ENCODE measurements at places on chromosomes 7 and 10.

DNA sequence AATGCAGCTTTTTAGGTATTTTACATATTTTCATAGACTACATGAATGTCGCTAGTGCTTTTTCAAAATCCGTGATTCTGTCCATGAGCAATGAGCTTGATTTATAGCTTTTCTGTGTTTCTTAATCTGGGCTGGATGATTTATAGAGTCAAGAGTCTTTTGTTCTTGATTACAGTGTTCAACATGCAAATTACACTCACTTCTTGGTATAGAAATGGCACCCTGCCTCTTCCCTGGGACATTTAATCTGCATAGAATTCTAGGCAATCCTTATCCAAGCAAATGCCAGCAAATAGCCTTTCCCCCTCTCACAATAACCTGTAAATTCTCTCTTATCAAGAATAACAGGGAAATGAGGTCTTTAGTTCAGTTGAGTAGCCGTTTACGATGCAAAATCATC lies 246.2 kb upstream of the SEMA3C start:
- no peaks in the 10 kb centered on the region for H3K27me3 ChIP-seq
- H3K27ac ChIP-seq = no peak overlapping the region
- no peaks in the 10 kb centered on the region for H3K4me1 ChIP-seq

DNA sequence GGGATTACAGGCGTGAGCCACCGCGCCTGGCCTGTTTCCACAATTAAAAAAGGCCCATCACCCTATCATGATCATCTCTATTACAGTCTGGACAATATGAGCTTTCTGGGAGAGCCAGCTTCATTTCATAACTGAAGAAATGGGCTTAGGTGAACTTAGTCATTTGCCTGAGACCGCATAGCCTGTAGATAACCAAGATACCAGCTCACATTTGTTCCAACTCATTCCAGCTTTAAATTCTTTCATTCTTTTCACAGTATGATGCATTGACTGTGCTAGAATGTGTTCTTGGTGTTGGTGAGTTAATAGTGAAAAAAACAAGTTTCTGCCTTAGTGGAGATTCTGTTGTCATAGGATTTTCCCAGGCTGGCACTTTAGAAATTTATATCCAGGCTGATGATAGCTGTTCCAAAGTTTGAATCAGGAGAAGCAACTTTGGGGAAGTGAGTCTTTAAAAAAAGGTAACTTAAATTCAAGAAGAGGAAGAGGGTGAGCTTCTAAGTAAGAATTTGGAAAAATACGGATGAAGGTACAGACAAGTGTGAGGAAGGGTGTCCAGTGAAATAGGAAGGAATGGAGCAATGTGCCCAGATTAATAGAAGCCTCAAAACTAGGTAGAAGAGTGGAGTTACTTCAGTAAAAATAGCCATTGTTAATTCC lies 2.1 kb upstream of the H2AZ2 start:
- no peak for DNase-seq
- peak overlapping the region; percentile 91 for H3K4me3 ChIP-seq
- peak overlapping the region; percentile 97 for H3K27ac ChIP-seq
- peaks cover 46% of the 10 kb centered on the region for H3K4me1 ChIP-seq
- H3K36me3 ChIP-seq = peaks cover 15% of the 10 kb centered on the region

GRCh38 chr7:1569016-1569415 lies 816 bp downstream of the PSMG3 start:
- H3K4me3 ChIP-seq = peak overlapping the region; percentile 89
- no peaks in the 10 kb centered on the region for H3K27me3 ChIP-seq
- peak overlapping the region; percentile 88 for H3K27ac ChIP-seq
- DNase-seq = no peak

GRCh38 chr7:100865938-100866728 lies 1.1 kb upstream of the TRIP6 start:
- no peaks in the 10 kb centered on the region for H3K27me3 ChIP-seq
- H3K4me1 ChIP-seq = peaks cover 8% of the 10 kb centered on the region
- peaks cover 33% of the 10 kb centered on the region for H3K36me3 ChIP-seq
- peak overlapping the region; percentile 94 for H3K4me3 ChIP-seq

- peak; percentile 61 for DNase-seq
- peaks cover 35% of the 10 kb centered on the region for H3K4me1 ChIP-seq
- H3K4me3 ChIP-seq = peak overlapping the region; percentile 55
- H3K36me3 ChIP-seq = no peaks in the 10 kb centered on the region
These were observed 160.9 kb downstream of the SDK1 start for GRCh38 chr7:3461923-3462322.

DNA sequence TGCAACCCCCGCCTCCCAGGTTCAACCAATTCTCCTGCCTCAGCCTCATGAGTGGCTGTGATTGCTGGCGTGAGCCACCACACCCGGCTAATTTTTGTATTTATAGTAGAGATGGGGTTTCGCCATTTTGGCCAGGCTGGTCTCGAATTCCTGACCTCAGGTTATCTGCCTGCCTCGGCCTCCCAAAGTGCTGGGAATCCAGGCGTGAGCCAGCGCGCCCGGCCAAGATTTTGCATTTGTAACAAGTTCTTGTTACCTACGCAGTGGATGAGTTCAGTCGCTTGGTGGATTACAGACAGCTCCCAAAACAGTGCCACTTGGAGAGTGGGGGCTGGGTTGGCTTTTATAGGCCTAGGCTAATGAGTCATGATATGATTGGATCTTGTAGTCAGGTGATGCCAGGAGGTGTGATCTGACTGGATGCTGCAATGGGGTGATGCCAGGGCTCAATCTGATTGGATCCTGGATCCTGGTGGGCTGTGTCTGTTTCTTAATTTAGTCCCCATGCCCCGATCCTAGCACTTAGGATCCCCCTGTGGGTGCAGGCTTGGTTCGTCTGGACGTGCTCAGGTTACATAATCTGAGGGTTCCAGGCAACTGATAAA lies 20.3 kb downstream of the SBDS start:
- no peak for DNase-seq
- no peaks in the 10 kb centered on the region for H3K36me3 ChIP-seq
- H3K4me3 ChIP-seq = no peak overlapping the region
- H3K27ac ChIP-seq = no peak overlapping the region

DNA sequence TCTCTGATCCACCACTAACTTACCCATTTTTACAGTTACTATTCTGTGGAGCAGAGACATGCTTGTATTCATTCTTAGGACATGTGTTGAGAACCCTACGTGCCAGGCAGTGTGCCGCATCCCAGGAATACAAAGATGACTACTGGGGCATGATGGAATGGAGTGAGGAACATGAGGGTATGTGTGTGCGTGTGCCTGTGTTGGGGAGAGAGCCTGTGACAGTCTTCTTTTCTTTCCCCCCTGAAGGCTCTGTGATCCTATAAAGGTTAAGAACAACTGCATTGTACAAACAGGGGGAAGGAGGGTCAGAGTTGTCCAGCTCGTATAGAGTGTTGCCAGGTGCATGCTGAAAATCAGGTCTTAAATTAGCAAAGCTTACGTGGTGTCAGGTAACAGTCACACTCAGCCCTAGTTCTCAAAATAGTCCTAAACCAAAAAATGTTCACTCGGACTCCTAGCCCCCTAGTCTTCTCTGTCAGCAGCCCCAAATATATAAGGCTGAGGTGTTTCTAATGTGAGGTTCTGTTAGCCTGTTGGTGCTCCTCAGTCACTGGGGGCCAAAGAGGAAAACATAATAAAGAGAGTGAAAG lies 161.9 kb downstream of the CELF2 start:
- no peaks in the 10 kb centered on the region for H3K27me3 ChIP-seq
- H3K4me3 ChIP-seq = peak overlapping the region; percentile 89
- H3K36me3 ChIP-seq = peaks cover 80% of the 10 kb centered on the region
- H3K27ac ChIP-seq = no peak overlapping the region
- DNase-seq = no peak

- no peak for DNase-seq
- H3K27ac ChIP-seq = no peak overlapping the region
- peaks cover 14% of the 10 kb centered on the region for H3K27me3 ChIP-seq
- peaks cover 6% of the 10 kb centered on the region for H3K4me1 ChIP-seq
These were observed 8.5 kb upstream of the NFE2L3 start for GRCh38 chr7:26143298-26144048.

DNA sequence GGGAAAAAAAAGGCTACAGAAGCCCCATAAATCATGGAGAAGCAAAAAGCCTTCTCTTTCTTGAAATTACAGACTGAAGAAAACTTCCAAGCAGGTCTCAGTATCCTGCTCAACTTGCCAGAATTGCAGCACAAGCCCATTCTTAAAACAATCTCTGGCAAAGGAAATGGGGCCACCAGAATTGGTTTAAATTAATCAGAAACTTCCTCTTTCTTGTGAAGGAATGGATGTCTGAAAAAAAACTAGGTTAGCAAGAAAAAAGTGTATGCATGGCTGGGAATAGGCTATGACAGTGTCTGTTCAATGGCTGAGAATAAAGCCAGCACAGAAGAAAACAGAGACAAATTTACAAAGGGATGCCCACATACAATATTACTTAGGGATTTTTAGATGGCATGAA lies 59.1 kb downstream of the TFEC start:
- H3K4me3 ChIP-seq = no peak overlapping the region
- DNase-seq = no peak
- no peak overlapping the region for H3K27ac ChIP-seq

GRCh38 chr10:5814110-5815107 lies 1.2 kb upstream of the GDI2 start:
- H3K27me3 ChIP-seq = no peaks in the 10 kb centered on the region
- peaks cover 30% of the 10 kb centered on the region for H3K36me3 ChIP-seq
- peaks cover 52% of the 10 kb centered on the region for H3K4me1 ChIP-seq
- H3K27ac ChIP-seq = peak overlapping the region; percentile 82
- peak overlapping the region; percentile 78 for H3K4me3 ChIP-seq

GRCh38 chr7:114212721-114213429 lies 201.7 kb upstream of the FOXP2 start:
- DNase-seq = no peak
- no peaks in the 10 kb centered on the region for H3K36me3 ChIP-seq
- no peak overlapping the region for H3K27ac ChIP-seq
- H3K4me3 ChIP-seq = no peak overlapping the region
- H3K27me3 ChIP-seq = no peaks in the 10 kb centered on the region

DNA sequence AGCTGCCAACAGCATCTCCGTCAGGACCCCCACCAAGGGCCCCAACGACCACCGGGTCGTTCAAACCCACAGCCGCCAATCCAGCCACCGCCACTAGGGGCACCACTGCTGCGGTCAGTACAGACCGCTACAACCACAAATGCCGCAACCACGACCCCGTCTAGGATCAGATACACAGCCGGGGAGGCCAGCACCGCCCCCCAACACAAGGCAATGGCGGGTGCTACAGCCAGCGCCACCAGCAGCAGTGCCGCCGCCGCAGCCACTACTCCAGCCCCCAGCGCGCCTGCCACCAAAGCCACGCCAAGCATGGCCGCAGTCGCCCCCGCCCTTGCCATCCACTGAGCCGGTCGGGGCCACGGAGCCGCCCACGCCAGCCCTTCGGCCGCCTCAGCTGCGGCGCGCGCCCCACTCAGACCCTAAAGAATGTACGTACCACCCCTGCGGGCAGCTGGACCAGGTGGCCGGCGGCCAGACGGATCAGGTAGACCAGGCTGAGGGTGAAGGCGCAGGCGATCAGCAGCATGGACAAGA lies 473 bp downstream of the CYP51A1 start:
- H3K27me3 ChIP-seq = no peaks in the 10 kb centered on the region
- H3K36me3 ChIP-seq = peaks cover 43% of the 10 kb centered on the region
- peaks cover 41% of the 10 kb centered on the region for H3K4me1 ChIP-seq
- peak overlapping the region; percentile 99 for H3K27ac ChIP-seq

DNA sequence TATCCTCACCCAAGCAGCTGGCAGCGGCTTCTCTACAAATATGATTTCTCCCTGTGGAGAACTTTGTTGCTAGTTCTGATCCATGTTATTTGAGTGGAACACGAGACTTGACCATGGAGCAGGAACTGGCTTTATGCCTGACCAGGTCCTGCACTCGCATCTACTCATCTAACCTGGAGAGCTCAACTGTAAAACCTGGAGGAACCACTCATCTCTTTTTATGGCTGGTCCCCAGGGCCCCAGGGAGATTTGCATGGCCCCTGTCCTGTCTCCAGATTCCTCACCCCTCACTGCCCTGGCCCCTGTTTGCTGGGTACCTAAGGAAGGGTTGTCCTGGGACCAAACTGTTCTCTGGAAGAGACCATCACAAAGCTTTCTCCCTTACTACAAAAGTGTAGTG lies 16.0 kb downstream of the TCAF1 start:
- H3K36me3 ChIP-seq = peaks cover 16% of the 10 kb centered on the region
- peaks cover 22% of the 10 kb centered on the region for H3K27me3 ChIP-seq
- H3K27ac ChIP-seq = no peak overlapping the region
- H3K4me1 ChIP-seq = peaks cover 2% of the 10 kb centered on the region
- H3K4me3 ChIP-seq = no peak overlapping the region

DNA sequence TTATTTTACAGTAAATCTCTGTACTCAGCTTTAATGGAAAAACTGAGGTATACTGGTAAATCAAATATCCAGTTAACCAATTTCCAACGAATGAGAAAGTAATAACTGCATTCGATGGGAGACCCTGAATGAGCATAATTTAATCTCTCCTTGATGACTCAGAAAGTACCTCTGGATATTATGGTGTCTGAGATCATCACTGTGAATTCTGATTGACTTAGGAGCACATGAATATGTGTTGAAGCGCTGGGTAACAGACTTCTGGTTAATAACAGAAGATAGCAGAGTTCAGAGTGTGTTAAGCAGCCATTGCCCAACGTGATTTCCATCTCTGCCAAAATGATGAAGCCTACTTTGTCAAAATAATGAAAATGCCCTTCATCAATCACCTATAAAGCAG lies 116.6 kb downstream of the NRP1 start:
- no peaks in the 10 kb centered on the region for H3K27me3 ChIP-seq
- no peak for DNase-seq
- no peak overlapping the region for H3K27ac ChIP-seq
- no peak overlapping the region for H3K4me3 ChIP-seq

- peaks cover 2% of the 10 kb centered on the region for H3K4me1 ChIP-seq
- peaks cover 3% of the 10 kb centered on the region for H3K27me3 ChIP-seq
- no peak for DNase-seq
- no peaks in the 10 kb centered on the region for H3K36me3 ChIP-seq
- no peak overlapping the region for H3K27ac ChIP-seq
These were observed 41.4 kb downstream of the CAMK1D start for GRCh38 chr10:12390733-12391132.
